ENCODE measurements at places on chromosomes 11 and 22.

- no peak for DNase-seq
Observed at GRCh38 chr11:5593146-5593545, 3.3 kb upstream of the TRIM6 start.

DNA sequence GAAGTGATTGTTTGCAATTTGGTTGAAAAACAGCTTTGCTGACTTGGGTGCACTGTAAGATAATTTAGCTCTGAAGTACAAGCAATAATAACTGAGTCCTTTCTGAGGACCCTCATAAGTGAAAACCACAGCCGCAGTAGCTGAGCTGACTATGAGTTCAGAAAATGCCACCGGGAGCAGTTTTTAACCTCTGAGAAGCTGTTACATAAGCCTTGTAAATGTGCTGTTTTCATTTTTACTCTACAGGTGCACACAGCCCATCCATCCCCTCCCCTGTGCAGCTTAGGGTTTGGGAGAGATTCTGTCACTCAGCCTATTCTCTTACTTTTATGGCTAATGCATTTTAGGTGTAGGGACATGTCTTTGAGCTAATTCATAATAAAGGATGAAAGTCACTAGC, 255.5 kb upstream of the C11orf87 start:
- no peak for DNase-seq

DNA sequence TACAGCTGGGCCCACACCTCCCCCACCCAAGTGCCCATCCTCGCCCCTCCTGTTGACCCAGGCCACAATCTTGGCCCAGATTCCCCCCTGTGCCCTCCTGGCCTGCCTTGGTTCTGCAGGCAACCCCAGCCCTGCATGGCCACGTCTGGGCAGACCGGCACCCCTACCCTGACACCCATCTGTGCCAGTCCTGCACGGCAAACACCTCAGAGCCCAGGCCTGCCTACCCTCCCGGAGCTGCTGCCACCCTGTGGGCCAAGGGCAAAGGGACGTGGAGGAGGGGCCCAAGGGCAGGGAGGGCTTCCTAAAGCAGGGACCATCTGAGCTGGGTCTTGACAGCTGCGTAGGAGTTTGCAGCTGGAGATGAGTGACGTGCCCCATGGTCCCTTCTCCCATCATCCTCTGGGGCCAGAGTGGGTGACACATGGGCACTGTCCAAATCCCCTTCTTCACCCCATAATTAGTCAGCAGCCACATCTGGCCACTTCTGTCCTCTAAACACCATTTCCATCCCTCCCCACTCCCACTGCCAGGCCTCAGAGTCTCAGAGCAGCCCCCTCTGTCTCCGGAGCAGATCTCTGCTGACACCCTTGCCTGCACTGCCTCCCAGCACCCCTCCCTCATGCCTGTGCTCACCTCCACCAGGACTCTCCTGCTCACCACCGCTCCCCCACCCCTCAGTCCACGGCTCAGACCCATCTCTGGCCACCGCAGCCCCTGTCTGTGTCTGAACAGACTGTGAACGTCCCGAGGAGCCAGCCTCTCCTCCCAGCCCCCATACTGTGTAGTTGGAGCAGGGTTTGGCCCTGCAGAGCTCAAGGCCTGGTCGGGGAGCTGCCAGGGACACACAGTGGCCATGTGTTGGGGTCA, 35.6 kb upstream of the PPARA start:
- no peak for DNase-seq

GRCh38 chr11:111596319-111596718, 5.9 kb upstream of the SIK2 start:
- no peak for DNase-seq

Data from fibroblast of skin of right biceps (primary cell).